ENCODE measurements at places on chromosomes 3 and 15.
A peak's percentile ranks its signal among the peaks of the same experiment; 100 is the strongest.

DNA sequence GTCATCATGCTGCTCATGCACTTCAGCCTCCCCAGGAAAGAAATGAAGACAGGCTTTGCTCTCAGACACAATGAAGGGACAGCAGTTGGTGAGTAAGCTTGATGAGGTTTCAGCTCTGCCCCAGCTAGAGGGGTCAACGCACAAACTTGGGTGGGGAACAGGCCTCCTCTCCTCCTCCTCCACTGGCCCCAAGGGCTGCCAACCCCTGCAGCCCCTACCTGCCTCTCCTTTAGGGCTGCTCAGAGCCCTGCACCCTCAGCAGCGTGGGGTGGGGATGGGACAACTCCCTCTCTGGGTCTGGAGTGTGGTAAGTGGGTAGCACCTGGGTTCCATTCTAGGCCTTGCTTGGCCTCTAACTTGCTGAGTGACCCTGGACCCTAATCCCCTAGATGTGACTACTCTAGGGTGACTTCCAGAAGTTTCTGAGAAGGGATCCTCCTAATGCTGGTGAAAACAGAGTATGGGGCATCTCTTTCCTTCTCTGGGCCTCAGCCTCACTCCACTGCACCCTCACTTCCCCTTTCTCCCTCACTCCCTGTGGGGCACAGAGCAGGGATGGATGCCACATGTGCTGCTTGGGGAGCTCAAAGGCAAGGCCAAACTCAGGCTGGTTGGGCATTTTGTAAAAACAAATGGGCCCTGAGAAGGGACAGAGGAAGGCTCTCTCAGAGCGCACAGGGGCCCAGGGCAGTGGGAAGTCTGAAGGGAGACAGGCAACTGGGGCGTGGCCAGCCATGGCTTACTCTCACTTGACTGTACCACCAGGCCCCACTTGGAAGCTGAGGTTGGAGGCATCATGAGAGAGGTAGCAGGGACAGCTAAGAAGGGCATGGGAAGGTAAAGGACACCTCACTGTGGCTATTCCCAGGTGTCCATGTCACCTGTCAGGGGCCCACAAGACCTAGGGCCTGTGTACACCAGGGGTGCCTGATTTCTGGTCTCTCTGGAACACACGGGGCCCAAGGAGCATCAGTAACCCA lies 64.0 kb downstream of the SYNM start:
- no peak for DNase-seq

DNA sequence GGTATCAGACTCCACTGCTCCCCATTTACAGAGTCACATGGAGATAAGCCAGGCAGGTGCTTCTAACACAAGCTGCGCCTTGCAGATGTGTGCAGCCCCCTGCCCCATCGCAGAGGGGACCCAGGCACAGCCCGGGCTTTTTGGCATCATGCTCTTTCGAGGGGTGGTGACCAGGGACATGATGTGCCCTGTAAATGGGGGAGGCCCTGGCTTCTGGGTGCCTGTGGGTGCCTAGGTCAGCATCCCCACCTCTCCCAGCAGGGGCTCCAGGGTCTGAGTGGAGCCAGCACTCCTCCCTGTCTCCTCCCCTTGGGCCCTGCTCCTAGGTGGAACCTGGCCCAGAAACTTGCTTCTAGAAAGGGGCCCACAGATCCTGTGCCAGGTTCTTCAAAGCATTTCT lies 15.2 kb downstream of the TRPM1 start:
- DNase-seq, result no peak

- peak; percentile 69 for DNase-seq
Measured at GRCh38 chr3:134563601-134564000, 77.7 kb downstream of the CEP63 start.

GRCh38 chr3:172931746-172932285 lies 181.3 kb downstream of the ECT2 start:
- DNase-seq, result no peak

DNA sequence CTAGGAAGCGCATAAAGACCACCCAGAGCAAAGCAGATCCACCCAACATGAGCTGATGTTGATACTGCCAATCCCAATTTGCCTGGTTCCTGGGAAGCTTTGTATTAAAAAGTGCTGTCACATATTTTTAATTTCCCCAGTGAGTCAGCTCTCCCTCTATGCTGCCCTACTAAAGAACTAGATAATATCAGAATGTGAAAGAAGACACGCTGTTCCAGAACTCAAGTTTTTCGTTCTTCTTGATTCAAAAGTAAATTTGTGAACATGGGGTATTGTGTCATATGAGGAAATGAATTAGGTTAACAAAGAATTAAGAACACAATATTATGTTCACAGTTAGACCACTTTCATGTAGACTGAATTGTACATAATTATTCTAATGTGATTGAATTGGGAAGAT lies 734.2 kb upstream of the ALCAM start:
- no peak for DNase-seq

- no peak for DNase-seq
Measured at GRCh38 chr3:149145974-149146373, 16.5 kb downstream of the HPS3 start.

DNA sequence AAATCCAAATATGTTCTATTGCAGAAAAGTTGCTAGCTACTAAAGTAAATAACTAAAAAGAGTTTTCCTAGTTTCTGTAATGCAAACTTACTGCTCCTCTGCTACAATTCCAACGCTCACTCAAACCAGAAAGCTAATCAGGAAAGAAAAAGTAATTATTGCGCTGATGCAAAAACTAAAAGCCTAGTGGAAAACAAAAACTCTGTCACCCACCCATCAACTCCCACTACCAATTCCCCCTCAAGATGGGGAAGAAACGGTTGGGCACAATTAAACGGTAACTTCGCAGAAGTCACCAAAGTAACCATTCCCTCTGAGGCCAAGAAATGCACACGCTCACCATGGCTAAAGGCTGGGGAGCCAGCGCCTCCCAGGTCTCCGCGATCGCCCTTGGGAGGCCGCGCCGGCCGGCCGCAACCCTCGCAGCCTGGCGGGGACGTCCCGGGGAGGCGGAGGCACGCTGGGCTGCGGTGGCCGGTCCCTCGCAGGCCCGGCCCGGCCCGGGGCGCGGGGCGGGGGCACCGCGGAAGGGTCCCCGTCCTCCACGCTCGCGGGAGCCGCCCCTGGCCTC lies 684 bp downstream of the SLTM start:
- DNase-seq, result peak; percentile 64

- DNase-seq, result no peak
Measured at GRCh38 chr15:90151989-90152645, 49.0 kb upstream of the SEMA4B start.

- DNase-seq, result no peak
Measured at GRCh38 chr15:38688761-38689160, 124.1 kb upstream of the RASGRP1 start.

GRCh38 chr3:171439996-171440395 lies 20.2 kb downstream of the TNIK start:
- DNase-seq, result no peak

GRCh38 chr15:98289747-98290146 lies 329.2 kb downstream of the ARRDC4 start:
- no peak for DNase-seq

DNA sequence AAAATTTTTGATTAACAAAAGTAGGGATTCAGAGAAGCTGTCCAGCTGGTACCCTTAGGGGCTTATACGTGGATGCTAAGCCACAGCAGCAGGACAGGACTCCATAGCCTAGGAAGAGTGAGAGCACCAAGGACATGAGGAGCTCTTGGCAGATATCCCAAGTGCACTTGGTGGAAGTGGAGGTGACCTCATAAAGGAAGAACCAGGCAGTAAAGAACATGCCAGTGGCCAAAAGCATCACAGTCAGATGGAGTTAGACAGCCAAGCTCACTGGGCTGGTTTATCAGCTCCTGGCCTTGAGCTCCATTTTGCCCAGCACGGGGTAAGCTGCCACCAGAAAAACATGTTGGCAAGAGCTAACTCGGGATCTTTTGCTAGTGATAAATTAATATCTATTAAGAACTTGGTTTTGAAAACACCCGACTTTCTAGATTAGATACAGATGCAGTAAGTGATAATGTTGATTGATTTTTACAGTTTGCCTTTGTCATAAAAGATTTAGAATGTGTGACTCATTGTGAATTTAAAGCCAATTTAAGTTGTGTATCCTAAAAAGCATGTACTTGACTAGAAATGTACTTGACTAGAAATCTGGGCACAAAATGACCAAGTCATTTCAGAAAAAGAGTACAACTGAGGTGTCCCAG lies 108.0 kb downstream of the CMSS1 start:
- peak; percentile 84 for DNase-seq

GRCh38 chr3:197599089-197599765 lies 43.5 kb upstream of the BDH1 start:
- no peak for DNase-seq

- DNase-seq, result no peak
Measured at GRCh38 chr3:87076946-87077345, 86.0 kb upstream of the VGLL3 start.

GRCh38 chr15:61584410-61584809 lies 355.3 kb upstream of the RORA start:
- no peak for DNase-seq

GRCh38 chr3:98961161-98962155 lies 60.0 kb upstream of the DCBLD2 start:
- DNase-seq, result no peak

DNA sequence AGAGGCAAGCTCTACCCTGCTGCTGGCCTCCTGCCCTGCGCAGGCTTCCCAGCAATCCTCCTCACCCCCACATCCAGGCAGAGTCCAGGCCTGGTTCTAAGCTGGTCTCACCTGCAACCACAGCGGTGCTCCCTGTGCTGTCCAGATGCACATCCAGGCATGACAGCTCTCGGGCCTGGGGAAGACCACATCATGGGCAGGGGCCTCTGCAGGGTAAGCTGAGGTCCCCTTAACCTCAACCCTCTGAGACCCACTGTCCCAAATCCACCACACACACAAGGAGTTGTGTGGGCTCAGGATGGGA lies 10.8 kb downstream of the PLA2G4D start:
- no peak for DNase-seq

DNA sequence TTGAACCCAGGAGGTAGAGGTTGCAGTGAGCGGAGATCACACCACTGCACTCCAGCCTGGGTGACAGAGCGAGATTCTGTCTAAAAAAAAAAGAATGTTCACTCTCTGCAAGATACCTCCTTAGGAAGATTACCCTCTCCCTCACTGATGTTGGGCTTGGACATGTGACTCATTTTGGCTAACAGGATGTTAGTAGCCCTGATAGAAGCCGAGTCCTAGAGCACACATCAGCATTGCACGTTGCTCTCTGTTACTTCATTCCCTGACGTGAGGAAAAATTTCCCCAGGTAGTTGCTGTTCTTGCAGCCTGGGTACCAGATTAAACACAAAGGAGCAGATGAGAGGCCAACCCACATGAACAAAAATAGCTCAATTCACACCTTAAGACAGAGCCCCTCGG lies 78.1 kb upstream of the PRICKLE2 start:
- no peak for DNase-seq

DNA sequence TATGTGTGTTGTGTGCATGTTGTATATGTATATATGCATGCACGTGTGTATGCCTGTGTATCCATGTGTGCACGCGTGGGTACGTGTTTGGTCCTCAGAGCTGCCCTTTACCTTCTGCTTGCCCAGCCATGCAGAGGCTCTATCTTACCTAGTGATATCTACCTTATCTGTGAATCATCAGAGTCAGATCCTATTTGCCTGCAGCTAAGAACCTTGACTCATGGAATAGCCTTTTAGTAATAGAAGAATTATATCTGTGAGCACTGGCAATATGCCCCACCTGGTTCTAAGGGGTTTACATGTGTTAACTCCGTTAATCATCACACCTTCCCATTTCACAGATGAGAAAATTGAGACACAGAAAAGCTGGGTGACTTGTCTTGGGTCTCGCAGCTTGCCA lies 11.0 kb downstream of the PGPEP1L start:
- DNase-seq, result no peak

GRCh38 chr3:2372306-2372705 lies 273.6 kb downstream of the CNTN4 start:
- no peak for DNase-seq

- peak; percentile 55 for DNase-seq
Measured at GRCh38 chr3:129593230-129593594, 13.3 kb downstream of the PLXND1 start.

DNA sequence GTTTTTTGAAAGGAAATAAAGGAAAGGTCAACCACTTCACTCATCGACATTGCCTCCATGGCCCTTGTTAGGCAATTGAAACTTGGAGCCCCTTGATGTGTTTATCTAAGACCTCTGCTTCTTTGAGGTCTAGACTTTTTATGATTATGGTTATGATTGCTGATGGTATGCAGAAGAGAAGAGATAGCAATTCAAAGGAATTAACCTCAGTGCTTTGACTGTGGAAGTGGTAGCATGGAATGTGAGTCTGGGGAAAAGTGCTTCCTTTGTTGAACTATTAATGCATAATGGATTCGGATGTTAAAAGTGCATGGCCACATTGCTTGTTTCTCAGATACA lies 46.1 kb downstream of the FNDC3B start:
- DNase-seq, result no peak

GRCh38 chr3:104521606-104522336 lies 844.9 kb upstream of the ALCAM start:
- DNase-seq, result no peak

DNA sequence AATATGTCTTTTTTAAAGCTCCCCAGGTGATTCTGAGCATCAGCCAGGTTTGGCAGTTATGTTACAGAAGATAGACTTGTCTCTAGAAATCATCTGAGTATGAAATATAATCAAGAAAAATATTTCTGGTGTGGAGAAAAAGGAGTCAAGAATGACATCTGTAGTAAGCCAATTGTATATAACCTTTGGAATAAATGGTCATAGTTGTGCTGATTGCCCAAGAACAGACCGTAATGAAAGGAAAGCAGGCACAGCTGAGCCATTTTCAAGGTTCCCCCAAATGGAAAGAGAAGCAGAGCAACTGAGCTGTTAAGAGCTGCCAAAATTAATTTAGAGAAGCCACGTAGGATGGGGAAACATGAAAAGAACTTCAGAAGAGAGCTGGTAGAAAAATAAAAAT lies 26.6 kb downstream of the GOLM2 start:
- DNase-seq, result no peak

GRCh38 chr3:186705882-186706780 lies 11.0 kb upstream of the KNG1 start:
- DNase-seq, result no peak

- peak; percentile 88 for DNase-seq
Measured at GRCh38 chr3:72041511-72041910, 256.6 kb upstream of the PROK2 start.

GRCh38 chr3:28982906-28983305 lies 298.0 kb upstream of the RBMS3 start:
- DNase-seq, result no peak

GRCh38 chr15:78272776-78273175 lies 8.4 kb downstream of the DNAJA4 start:
- peak; percentile 78 for DNase-seq

GRCh38 chr15:43185157-43186002 lies at the start of gene CCNDBP1:
Gene CCNDBP1, plus strand, starts transcription at chr15:43185403. Its CDS starts 96 bp downstream, at chr15:43185499.
- DNase-seq, result peak; percentile 97

GRCh38 chr15:41487381-41487780 lies 6.3 kb upstream of the ITPKA start:
- no peak for DNase-seq

GRCh38 chr3:169699070-169699469 lies 35.6 kb upstream of the MECOM start:
- no peak for DNase-seq

DNA sequence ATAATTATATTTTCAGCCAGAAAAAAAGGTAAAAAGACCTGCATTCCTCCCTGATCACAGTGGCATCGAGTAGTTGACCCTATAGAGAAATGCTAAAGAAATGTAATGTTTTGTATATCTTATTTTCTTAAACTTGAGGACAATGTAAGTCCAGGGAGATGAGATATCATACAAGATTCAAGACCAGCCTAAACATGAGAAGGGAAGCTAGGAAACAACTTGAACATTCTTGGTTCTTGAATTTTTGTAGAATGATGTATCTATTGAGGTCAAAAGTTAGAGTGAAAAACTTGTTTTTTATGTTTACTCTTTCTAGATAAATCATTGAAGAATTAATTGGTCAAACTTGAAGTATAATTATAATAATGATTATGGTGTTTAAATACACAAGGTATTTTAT lies 497.7 kb upstream of the TBL1XR1 start:
- no peak for DNase-seq
